ENCODE measurements at places on chromosomes 4 and X. TPM values are rescaled to one million over a fixed set of nuclear protein-coding genes. Genes with fewer than 3 reads are reported as not detected.

AKAP14 gene
- not detected for total RNA-seq

- no peak for DNase-seq
These were observed 2.3 kb upstream of the ADAMTS3 start for GRCh38 chr4:72571337-72571736.

DNA sequence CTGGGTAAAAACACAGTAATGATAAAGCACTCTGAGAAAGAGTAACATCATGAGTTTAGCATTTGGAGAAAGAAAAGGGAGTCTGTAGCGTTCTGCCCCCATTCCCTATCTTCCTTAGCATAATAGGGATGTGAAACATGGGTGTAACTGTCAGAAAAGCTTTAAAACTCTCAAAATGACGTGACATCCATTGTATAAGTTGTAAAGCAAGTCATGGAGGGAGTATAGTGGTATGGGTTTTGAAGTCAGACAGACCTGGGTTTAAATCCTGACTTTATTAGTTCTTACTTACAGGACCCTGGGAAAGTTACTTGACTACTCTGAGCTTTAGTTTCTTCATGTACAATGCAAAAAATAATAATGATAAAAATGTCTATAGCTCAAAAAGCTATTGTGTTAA is 17.1 kb downstream of the FBXO8 start:
- no peak for DNase-seq

- no peak for DNase-seq
These were observed 709.1 kb upstream of the FAM241A start for GRCh38 chr4:111435986-111436744.

DNA sequence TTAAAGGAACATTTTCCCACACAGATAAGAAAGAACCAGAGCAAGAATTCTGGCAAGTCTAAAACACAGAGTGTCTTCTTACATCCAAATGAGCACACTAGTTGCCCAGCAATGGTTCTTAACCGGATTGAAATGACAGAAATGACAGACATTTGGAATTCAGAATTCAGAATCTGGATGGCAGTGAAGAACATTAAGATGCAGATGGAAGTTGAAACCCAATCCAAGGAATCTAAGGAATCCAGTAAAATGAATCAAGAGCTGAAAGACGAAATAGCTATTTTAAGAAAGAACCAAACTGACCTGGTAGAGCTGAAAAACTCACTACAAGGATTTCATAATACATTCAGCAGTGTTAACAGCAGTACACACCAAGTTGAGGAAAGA is 21.5 kb downstream of the ANAPC10 start:
- DNase-seq, result no peak

GRCh38 chrX:1717373-1717772 is 102.5 kb downstream of the ASMT start:
- no peak for DNase-seq

- no peak for DNase-seq
These were observed 134.7 kb downstream of the KLF8 start for GRCh38 chrX:56366901-56367300.

- DNase-seq, result no peak
These were observed 297.8 kb downstream of the ZNF674 start for GRCh38 chrX:46247456-46247855.

- DNase-seq, result no peak
These were observed 3.0 kb downstream of the MAGED2 start for GRCh38 chrX:54810532-54810931.
